ENCODE measurements at places on chromosomes 3 and 15. TPM values are rescaled to one million over a fixed set of nuclear protein-coding genes. Genes with fewer than 3 reads are reported as not detected.

Gene CCR9
- not detected for total RNA-seq

Gene DZIP1L
- total RNA-seq: 6.6 TPM

Gene CALML4
- total RNA-seq: 2.4 TPM

Gene WDR49
- not detected for total RNA-seq

Gene PPP1R2
- total RNA-seq: 50.8 TPM

Gene PIERCE2
- 5.2 TPM for total RNA-seq

Gene ANXA2
- 2,658 TPM for total RNA-seq

Gene LCTL
- total RNA-seq: 0.68 TPM

Gene LOXL1
- 81.3 TPM for total RNA-seq

Gene SPINT1
- 306 TPM for total RNA-seq

Gene CMTM8
- 7.5 TPM for total RNA-seq

Gene HTR3E
- total RNA-seq: not detected

Gene IL20RB
- 0.89 TPM for total RNA-seq

Gene TRH
- total RNA-seq: not detected

Gene TMF1
- total RNA-seq: 20.1 TPM

Gene TEX9
- 8.8 TPM for total RNA-seq

Gene CHRM5
- not detected for total RNA-seq

Gene ABI3BP
- 0.84 TPM for total RNA-seq

Gene ANKRD34C
- not detected for total RNA-seq

Gene NMNAT3
- 8.6 TPM for total RNA-seq

Gene DHX30
- 79.4 TPM for total RNA-seq
